ENCODE measurements at places on chromosomes 6 and 20.

- no peak for DNase-seq
These were observed 75.9 kb downstream of the OR2B2 start for GRCh38 chr6:27836141-27836782.

DNA sequence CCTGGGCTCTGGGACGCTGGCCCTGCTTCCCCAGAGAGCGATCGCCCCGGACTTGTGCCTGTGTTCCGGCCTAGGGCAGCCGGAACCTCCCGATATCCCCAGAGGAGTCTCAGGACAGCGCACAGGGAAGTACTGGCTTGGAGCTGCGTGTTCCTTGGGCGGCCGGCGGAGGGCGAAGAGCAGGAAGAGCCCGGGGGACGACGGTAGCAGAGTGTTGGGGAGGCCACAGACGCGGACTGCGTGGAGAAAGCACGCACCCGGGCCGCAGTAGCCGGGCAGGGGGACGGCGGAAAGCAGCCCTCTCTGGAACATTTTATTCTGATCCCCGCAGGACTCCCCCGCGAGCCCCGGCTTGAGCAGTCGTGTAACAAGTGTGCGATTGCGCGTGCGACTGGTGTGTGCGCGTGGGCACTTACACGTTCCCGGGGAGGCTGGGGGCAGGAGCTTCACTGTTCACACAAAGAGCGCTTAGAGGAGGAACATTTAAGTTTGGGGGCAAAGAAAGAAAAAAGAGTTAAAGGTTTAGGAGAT is 36.1 kb downstream of the NCR2 start:
- no peak for DNase-seq

GRCh38 chr6:168892031-168892430 is 361.6 kb downstream of the THBS2 start:
- no peak for DNase-seq

DNA sequence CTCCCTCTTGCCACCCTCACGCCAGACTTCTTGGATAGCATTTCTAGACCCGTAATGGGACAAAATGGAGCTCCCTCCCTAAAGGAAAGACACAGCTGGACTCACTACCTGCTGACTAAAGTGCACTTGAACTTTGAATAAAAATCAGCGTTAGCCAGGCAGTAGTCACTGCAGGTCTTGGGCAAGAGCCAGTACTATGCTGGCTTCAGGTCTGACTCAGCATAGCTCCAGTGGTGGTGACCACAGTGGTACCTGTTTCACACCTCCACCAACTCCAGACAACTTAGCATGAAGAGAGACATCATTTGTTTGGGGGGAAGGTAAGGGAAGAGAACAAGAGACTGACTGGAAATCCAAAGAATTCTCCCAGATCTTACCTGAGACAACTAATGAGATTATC is 906.8 kb downstream of the GRIK2 start:
- no peak for DNase-seq

DNA sequence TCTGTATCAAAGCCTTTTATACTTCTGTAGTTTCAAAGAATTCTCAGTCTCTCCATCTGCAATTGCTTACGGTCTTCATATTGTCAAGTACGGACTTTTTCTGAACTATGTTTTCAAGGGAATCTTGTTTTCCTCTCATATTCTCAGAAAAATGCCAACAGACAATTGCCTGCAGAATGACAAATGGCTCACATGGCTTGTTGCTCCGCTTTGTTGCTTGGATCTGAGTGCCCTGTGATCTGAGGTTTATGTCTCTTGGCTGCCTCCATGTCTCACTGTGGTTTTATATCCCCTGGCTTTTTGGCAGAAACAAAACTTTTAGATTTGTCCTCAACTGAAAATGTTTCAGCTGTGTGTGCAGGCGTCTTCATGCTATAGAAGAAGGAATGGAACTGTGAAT is 285.4 kb upstream of the CHD6 start:
- no peak for DNase-seq

DNA sequence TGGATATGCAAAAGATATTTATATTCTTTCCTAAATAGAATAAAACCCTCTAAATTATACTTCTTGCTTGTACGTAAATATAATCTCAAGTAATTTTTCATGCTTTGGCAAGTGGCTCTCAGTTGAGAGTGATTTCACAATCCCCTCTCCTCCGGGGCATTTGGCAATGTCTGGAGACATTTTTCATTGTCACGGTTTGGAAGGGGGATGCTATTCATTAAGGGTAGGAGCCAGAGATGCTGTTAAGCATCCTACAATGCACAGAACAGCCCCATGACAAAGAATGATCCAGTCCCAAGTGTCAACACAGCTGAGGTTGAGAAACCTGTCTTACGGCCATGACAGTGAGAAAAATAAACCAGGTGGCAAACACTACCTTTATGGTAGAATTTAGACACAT is 75.7 kb downstream of the AGPAT4 start:
- DNase-seq: no peak

GRCh38 chr6:162580619-162581018 is 146.9 kb downstream of the PRKN start:
- DNase-seq: no peak

- no peak for DNase-seq
These were observed 454.6 kb upstream of the EYS start for GRCh38 chr6:66161546-66162108.

DNA sequence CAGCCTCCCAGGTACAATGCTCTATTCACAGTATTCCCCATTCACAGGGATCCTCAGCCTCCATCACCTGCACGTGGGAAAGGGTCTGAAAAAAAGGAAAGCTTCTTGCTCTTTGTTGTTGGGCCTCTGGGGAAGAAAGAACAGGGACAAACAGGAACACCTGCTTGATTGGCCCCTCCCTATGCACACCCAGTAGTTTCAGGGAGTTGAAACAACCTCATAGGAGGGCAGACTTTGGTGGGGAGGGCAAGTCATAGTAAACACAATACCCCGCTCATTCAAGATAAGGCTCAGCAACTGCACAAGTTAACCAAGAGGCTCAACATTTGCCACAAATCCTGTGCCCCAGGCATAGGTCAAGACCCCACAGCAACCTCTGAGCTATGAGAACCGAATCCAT is 1.7 kb downstream of the GHRH start:
- DNase-seq: no peak

GRCh38 chr20:17538517-17539170 is 7.5 kb upstream of the BFSP1 start:
- DNase-seq: no peak

GRCh38 chr6:100461278-100461916 is 3.3 kb downstream of the SIM1 start:
- DNase-seq: peak; percentile 69

GRCh38 chr20:40743141-40743775 is 54.2 kb upstream of the MAFB start:
- DNase-seq: no peak

DNA sequence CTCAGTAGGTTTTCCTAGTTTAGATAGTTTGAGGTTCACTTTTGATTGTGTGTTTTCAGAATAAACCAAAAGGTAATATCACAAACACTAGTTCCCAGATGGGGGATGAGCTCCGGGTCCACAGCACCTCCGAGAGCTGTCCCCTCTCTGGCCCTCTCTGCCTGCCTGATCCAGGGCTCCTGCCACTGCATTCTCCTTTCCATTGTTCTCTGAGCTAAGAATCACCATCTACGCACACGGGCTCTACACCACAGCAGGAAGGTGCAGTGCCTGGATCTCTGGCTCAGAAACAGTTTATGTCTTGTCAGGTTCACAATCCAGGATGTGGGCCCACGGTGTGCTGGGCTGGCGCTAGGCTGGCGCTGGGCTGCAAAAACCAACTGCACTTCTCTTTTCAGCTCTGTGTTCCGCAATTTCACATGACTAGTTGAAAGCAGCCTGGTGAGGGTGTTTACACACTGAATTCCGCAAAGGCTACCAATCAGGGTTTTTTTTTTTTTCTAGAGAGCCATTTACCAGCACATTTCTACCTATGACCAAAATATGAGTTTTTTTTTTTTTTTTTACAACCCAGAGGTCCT is 167.5 kb downstream of the SOD2 start:
- DNase-seq: no peak

GRCh38 chr6:139166956-139167313 is 32.1 kb downstream of the HECA start:
- no peak for DNase-seq

GRCh38 chr6:106163446-106163965 is 77.4 kb downstream of the PRDM1 start:
- DNase-seq: no peak

DNA sequence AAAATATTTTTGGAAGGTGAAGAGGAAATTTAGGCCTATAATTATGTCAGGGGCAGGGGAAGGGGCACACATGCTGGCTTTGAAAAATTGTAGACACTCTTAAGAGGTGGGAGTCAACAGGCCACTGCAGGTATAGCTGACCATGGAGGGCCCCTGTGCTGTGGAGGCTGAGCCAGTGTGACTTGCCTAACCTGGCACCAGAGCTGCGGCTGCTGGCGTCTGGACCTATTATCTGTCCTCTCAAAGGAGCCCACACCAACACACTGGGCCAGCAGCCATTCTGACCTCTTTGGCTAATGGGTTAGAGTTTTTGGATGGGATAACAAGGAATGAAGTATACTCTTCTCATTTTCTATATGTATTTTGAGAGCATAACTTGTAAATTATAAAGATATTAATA is 4.5 kb downstream of the GID8 start:
- DNase-seq: no peak

- no peak for DNase-seq
These were observed 696.7 kb downstream of the DHX35 start for GRCh38 chr20:39658662-39659409.

GRCh38 chr6:24396824-24397223 is 5.9 kb upstream of the MRS2 start:
- DNase-seq: no peak

DNA sequence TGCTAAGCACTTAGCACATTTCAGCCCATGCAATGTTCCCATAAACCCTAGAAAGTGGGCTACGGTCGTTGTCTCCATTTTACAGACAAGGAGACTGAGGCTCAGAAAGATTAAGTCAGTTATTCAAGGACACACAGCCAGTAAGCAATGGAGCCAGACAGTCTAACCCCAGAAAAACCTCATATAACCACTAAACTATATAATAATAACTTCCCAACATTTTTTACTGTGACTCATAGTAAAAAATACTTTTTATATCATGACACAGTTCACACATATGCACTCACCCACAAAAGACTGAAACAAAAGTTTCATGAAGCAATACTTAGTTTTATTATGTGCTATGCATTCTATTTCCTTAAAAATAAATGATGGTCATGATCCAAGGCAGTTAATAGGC is 66.2 kb upstream of the EYA2 start:
- DNase-seq: no peak

GRCh38 chr6:26031151-26031594 is 56.1 kb upstream of the HFE start:
- no peak for DNase-seq

DNA sequence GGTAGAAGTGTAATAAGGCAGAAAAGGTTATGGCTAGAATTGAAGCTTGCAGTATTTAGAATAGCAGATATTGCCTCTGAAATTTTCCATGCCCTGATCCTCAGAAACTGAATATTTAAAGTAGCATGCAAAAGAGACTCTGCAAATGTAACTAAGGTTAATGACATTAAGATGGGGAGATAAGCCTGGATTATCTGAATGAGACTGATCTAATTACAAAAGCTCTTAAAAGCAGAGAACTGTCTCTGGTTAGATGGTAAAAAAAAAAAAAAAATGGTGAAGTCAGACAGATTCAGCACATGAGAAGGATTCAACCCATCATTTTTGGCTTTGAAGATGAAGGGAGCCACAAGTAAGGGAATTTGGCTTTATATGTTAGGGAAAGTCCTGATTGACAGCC is 503.7 kb upstream of the IRAK1BP1 start:
- no peak for DNase-seq

- no peak for DNase-seq
These were observed 116.6 kb upstream of the HTR1E start for GRCh38 chr6:86820750-86821149.

DNA sequence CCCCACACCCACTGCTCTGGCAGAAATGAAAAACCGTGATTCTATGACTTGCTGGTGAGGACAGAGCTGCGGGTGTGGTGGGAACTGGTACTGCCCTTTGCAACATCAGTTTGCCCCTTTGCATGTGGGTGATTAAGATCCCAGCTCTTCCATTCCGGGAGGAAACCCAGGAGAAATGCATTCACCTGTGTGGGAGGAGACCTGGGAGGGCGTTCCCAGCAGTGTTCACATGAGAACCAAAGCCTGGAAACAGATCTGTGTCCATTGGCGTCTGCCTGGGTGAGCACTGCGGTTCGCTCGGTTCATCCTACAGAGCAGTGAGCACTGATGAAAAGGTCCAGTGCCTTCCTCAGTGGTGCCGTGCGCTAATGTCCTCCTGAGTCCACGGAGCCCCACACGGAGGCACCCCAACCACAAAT is 89.7 kb downstream of the SMOC2 start:
- DNase-seq: no peak

GRCh38 chr20:60900618-60901017 is 351.4 kb upstream of the CDH4 start:
- DNase-seq: no peak

- DNase-seq: no peak
These were observed 42.8 kb downstream of the INSM1 start for GRCh38 chr20:20410678-20411077.

GRCh38 chr20:43383026-43383795 is 74.5 kb upstream of the SRSF6 start:
- no peak for DNase-seq

DNA sequence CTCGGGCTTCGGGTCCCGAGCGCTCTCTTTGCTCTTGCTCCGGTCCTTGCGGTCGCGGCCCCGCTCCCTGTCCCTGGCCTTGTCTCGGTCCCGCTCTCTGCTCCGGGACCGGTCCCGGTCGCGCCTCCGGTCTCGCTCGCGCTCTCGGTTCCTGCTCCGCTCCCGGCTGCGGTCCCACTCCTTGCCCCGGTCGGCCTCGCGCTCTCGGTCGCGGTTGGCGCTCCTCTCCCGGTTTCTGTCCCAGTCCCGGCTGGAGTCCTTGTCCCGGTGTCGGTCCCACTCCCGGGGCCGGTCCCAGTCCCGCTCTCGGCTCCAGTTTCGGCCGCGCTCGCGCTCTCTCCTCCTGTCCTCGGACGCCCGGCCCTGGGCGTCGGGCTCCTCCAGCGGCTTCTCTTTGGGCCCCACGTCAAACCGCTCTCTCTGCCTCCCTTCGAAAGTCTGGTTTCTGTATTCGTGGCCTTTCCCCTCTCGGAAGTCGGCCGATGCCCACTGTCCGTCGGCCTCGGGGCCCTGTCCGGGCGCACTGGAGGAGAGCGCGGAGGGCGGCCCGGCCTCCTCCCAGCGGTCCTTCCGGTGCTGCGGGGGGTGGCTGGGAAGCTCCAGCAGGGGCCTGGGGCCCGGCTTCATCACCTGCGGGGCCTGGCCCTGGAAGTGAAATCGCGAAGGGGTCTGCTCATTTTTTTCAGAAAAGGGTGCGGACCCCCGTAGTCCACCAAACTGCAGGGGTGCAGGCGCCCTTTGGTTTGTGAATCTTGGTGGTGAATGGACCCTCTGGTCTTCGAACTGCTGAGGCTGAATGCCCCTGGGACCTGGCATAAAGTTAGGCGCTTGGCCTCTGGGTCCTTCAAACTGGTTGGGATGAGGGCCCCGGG is 17.9 kb upstream of the TCFL5 start:
- no peak for DNase-seq

DNA sequence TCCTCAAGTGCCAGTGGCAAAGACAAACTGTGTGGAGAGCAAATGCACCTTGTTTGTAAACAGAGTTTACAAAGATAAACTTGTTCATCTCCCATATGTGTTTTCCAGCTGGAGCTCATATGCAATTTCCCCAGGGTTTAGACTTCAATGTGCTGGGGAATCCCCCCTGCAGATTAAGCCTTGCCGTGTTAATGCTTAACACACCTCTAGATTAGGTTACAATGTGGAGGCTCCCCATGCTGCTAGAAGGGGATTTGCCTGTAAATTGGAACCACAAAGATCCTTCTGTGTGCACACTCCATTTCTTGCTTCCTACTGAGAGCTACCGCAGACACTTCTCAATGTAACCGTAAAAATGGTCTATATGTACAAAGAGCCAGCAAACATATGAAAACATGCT is 263.1 kb downstream of the TBX18 start:
- DNase-seq: no peak

Measured in H54 (cell line).